Upper lobe of left lung (tissue), 6 donors: ENCODE measurements at places on chromosomes 16 and 17. TPM values are rescaled to one million over a fixed set of nuclear protein-coding genes. Genes with fewer than 3 reads are reported as not detected.

GRCh38 chr16:24507959-24508480 is 31.3 kb upstream of the RBBP6 start:
- no peaks in the 10 kb centered on the region for H3K36me3 ChIP-seq
- no peak overlapping the region for H3K27ac ChIP-seq
- no peak overlapping the region for H3K4me3 ChIP-seq
- H3K4me1 ChIP-seq = no peaks in the 10 kb centered on the region
- no peak for DNase-seq
- H3K27me3 ChIP-seq = no peaks in the 10 kb centered on the region

DNA sequence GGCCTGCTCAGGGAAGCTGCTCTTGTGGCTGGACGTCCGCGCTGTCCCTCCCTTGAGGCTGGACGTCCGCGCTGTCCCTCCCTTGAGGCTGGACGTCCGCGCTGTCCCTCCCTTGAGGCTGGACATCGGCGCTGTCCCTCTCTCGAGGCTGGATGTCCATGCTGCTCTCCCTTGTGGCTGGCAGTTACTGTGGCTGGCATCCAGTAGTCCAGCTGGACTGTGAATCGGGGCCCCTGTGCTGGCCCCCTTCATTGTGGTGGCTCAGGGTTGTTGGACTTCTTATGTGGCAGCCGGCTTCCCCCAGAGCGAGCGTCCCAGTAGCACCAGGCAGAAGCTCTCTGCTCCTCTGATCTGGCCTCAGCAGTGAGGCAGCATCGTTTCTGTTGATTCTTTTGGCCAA is 141.5 kb downstream of the IRF8 start:
- H3K27me3 ChIP-seq = no peaks in the 10 kb centered on the region
- H3K4me1 ChIP-seq = peaks cover 6% of the 10 kb centered on the region
- DNase-seq = peak; percentile 40
- H3K36me3 ChIP-seq = no peaks in the 10 kb centered on the region
- H3K4me3 ChIP-seq = no peak overlapping the region

DNA sequence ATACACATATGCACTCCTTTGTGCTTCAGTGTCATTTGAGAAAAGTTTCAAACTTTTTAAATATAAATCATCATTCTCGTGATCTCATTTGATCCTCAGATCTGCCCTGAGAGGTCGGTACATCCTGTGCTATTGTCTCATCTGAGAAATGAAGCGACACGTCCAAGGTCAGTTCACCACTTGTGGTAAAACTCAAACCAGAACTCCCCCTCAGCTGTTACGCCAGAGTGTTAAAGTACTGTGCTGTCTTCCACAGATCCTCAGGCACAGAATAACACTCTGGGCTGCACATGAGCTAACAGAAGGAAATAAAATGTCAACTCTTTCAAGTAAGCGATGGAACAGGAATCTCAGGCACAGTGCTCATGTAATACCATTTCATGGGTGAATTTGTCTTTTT is 31.4 kb downstream of the ANKFN1 start:
- no peaks in the 10 kb centered on the region for H3K36me3 ChIP-seq
- H3K4me1 ChIP-seq = no peaks in the 10 kb centered on the region
- no peaks in the 10 kb centered on the region for H3K27me3 ChIP-seq
- H3K27ac ChIP-seq = no peak overlapping the region

DNA sequence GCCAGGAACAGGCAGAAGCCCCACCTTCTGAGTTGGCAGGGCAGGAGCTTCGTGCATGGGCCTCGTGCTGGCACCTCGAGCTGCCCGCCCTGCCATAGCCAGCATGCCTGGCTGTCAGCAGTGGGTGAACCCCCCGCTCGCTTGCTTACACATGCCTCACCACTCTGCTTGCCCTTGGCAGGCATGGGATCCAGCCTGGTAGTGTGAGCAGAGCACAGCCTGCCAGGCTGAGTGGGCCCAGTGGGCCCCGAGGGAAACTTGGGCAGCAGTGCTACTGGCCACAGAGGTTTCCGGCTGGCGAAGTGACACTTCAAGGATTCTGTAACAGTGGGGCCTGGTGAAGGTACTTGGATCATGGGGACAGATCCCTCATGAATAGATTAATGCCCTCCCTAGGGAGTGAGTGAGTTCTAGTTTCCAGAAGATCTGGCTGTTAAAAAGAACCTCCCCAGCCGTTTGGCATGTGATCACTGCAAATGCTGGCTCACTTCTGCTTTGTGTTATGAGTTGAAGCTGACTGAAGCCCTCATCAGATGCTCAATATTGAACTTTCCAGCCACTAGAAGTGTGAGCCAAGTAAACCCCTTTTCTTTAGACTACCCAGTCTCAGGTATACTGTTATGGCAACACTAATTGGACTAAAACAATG is 114.7 kb downstream of the BCAS3 start:
- no peak overlapping the region for H3K27ac ChIP-seq
- no peaks in the 10 kb centered on the region for H3K4me1 ChIP-seq
- H3K4me3 ChIP-seq = no peak overlapping the region
- no peaks in the 10 kb centered on the region for H3K27me3 ChIP-seq
- peak; percentile 56 for DNase-seq

DNA sequence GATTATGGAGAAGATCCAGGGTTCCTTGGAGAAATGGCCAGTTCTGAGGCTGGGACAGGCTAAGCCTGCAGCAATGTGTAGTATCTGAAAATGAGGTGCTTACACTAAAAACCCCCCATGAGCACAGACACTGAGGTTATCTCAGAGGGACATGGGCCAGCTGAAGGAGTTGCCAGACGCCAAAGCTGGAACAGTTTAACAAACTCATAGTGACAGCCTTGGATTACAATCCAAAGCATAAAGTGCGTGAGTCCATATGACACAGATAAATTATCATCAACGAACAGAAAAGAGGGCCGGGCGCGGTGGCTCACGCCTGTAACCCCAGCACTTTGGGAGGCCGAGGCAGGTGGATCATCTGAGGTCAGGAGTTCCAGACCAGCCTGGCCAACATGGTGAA is 11.2 kb upstream of the CAPN15 start:
- peaks cover 56% of the 10 kb centered on the region for H3K36me3 ChIP-seq
- H3K4me1 ChIP-seq = peaks cover under 1% of the 10 kb centered on the region
- no peak for DNase-seq
- H3K4me3 ChIP-seq = no peak overlapping the region
- no peaks in the 10 kb centered on the region for H3K27me3 ChIP-seq

DNA sequence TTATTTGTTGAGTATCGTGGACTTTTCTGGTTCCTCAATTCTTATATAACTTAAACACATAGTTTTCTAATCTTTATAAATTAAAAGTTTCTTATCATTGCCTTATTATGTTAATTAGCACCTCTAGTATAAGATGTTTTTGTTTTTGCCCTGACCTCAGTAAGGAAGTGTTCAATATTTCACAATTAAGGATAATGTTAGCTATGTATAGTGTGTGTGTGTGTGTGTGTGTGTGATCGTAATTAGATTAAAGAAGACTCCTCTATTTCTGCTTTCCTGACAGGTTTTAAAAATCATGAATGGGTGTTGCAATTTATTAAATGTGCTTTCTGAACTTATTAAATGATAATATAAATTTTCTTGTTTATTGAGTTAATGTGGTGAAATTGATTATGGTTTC is 12.0 kb downstream of the IL21R start:
- H3K4me3 ChIP-seq = no peak overlapping the region
- DNase-seq = no peak
- H3K4me1 ChIP-seq = peaks cover 8% of the 10 kb centered on the region
- H3K27ac ChIP-seq = no peak overlapping the region
- H3K27me3 ChIP-seq = no peaks in the 10 kb centered on the region

Gene CFAP119
- total RNA-seq = 6.1 TPM

Gene C17orf78
- total RNA-seq = not detected
